SIG-M5 (cell line): ENCODE measurements at places on chromosomes 11 and 22.

GRCh38 chr11:131609337-131609736, 238.9 kb downstream of the NTM start:
- no peak for DNase-seq

DNA sequence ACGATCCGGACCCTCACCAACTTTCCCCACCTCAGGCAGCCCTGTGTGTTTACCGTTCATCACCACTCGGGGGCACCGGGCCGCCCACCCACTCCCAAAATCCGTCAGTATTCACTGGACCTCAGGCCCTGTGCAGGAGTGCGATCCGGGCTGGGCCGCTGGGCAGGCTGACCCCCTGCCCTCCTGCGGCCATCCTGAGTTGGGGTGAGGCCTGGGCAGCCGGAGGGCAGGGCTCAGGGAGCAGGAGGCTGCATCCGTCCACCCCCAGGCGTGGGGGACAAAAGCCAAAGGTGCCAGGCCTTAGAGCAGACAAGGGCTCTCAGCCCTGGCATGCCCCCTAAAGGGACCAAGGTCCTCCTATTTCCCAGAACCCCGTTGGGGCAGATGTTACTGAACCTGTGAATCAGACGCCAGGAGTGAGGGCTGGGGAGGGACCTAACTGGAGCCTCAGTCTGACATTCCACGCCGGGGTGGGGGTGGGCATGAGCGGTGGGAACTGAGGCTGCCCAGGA, 16.8 kb upstream of the TMEM191C start:
- no peak for DNase-seq

DNA sequence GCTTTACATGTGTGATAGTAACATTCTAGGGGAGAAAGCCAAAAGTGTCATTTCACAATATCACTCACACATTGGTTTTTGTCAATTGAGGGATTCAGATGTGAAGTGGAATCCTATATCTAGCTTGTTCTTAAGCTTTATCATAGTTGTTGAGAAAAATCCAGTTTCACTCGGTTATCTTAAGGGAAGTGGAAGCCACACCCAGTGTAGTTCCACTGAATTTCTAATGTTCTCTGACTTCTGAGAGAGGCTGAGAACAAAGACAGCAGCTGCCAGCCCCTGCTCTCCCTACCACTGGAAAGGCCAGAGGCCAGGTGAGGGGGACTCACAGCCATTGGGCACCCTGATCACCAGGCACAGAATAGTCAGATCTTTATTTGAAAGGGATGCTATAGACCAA, 53.7 kb downstream of the THAP12 start:
- DNase-seq: no peak

GRCh38 chr11:132405728-132406127, 1035.3 kb downstream of the NTM start:
- no peak for DNase-seq

- no peak for DNase-seq
Observed at GRCh38 chr11:131940126-131940525, 569.7 kb downstream of the NTM start.

- DNase-seq: no peak
Observed at GRCh38 chr11:106137061-106137460, 59.6 kb downstream of the AASDHPPT start.

- DNase-seq: no peak
Observed at GRCh38 chr22:18931905-18932652, 4.0 kb downstream of the PRODH start.

GRCh38 chr11:44008698-44009097, 39.1 kb upstream of the ACCSL start:
- no peak for DNase-seq

GRCh38 chr22:37010174-37010573, 9.1 kb downstream of the TST start:
- no peak for DNase-seq

- DNase-seq: no peak
Observed at GRCh38 chr11:44398266-44399030, 88.5 kb upstream of the ALX4 start.

- no peak for DNase-seq
Observed at GRCh38 chr22:42874010-42874409, 16.9 kb upstream of the ARFGAP3 start.
